ENCODE measurements at places on chromosomes 4 and X.

- DNase-seq: no peak
Measured at GRCh38 chr4:181956512-181956911, 286.7 kb upstream of the TENM3 start.

DNA sequence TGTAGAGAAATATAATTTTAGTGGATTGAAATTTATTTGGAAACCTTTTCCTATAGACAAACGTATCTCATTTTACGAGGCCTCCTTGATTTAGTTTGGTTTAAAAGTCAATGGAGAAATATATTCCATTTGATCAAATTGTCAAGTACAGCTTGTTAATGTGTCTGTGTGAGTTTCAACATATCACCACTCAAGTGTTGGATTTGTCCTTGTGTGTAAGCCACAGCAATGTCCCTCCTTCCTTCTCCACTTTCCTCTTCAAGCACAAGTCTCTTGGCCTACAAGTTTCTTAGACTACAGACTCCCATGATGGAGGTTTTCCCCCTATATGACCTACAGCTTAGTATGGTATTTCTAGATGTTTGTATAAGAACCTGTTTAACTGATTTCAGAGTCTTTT, 104.7 kb downstream of the SYNPO2 start:
- DNase-seq: no peak

GRCh38 chrX:118350221-118350620, 4.3 kb downstream of the WDR44 start:
- no peak for DNase-seq

- no peak for DNase-seq
Measured at GRCh38 chr4:112206431-112206830, 25.2 kb upstream of the AP1AR start.

DNA sequence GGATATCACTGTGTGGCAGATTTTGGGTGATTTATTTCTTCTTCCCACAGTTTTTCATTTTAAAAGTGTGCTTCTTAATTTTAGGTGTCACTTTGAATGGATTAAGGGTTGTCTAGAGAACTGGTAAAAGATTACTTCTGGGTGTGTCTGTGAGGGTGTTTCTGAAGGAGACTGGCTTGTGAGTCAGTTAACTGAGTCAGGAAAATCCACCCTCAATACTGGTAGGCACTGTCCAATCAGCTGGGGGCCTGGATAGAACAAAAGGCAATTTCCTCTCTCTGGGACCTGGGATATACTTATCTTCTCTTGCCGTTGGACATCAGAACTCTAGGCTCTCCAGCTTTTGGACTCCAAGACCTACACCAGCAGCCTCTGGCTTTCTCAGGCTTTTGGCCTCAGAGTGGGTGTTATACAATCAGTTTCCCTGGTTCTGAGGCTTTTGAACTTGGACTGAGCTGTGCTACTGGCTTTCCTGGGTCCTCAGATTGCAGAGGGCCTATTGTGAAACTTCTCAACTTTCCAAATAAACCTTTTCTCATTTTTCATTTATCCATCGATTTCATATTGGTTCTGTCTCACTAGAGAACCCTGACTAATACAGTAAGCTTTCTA, 413.1 kb downstream of the GBA3 start:
- DNase-seq: no peak

DNA sequence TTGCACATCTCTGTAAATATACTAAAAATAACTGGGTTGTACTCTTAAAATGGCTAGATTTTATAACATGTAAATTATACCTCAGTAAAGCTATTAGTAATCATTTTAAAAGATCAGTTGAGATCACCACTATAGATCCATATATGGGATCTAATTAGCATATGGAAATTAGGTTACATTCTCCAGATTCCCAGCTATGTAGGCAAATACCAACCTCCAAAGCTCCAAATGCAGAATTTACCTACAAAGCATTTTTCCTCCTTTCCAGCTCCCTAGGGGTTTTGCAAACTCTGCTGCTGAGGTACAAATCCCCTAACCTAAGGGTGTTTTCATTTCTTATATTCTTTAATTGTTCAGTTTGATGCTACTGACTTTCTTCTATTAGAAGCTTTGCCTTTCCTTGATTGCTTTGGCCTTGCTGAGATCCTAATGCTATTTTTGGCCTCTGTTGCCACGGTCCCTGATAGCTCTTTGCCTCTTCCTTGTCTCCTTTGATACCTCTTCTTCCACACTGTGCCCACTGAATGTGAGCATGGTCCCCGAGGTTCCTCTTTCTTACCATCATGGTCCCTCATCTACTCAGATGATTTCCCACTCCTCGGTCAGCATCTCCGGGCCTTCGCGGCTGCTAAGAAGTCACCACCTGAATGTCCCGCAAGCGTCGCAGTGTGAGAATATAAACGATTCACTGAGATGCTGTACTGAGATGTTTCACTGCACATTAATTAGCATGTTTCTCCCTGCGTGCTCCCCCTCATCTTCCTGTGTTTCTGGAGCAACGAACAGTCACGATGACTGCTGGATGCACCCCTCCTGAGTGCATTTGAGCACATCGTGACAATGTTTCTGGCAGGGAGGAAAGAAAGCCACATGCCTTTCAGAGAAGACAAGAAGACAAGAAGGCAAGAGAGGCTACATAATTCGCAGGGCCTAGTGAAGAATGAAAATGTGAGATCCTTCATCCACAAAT, 23.8 kb downstream of the ENPP6 start:
- DNase-seq: no peak
